HCT116 (cell line): ENCODE measurements at places on chromosomes 6 and 20.

DNA sequence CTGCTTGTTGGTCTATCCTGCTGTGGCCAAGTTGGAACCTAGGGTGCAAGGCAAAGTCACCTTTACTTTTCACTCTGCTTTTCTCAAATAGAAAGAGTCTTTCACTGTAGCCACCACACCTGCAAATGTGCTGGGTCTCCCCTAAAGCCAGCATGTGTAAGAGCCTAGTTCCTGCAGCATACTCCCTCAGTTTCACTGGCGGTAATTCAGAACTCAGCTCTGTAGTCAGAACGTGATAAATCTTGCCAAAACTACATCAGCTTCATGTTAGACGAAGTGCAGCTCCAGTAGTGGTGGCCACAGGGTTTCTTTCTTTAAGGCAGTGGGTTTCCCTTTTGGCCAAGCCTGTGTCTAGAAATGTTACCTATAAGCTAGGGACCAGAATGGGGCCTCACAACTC lies 72.0 kb upstream of the HMGCLL1 start:
- no peak for DNase-seq

DNA sequence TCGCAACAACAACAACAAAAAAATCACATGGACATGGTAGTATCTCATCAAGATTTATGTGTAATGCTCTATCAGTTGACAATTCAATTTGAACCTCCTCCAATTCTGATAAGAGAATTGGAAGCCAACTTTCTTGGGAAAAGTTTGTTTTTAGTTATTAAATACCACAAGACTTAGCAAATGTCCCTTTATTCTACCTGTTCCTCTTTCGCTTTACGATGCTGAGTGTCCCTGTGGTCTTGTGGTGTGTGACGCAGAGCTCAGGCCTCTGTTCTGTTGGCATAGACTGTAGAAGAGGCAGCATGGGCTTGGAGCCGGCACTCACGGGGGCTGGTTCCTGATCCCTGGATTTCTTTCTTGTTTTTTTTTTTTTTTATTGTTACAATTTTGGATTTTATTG lies 76.7 kb downstream of the PSMB1 start:
- DNase-seq: no peak

DNA sequence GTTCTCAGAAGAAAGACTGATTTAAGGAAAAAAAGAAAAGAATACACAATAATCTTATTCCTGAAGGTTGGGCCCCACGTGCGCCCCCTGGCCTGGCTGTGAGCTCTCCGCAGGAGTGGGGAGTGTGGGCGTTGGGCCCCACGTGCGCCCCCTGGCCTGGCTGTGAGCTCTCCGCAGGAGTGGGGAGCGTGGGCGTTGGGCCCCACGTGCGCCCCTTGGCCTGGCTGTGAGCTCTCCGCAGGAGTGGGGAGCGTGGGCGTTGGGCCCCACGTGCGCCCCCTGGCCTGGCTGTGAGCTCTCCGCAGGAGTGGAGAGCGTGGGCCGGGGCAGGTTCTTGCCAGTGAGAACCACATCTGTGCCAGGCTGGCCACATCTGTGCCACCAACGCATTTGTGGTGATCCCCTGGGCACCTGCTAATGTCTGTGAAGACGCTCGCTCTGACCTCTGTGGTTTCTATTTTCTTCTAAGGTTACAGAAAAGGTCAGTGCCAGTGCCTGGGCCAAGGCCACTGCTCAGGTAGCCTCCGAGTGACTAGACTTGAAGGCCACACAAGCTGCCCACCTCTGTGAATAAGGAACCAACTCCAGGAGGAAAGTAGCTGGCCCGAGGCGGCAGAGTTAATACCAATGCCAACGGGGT lies 41.0 kb downstream of the WDR27 start:
- no peak for DNase-seq

DNA sequence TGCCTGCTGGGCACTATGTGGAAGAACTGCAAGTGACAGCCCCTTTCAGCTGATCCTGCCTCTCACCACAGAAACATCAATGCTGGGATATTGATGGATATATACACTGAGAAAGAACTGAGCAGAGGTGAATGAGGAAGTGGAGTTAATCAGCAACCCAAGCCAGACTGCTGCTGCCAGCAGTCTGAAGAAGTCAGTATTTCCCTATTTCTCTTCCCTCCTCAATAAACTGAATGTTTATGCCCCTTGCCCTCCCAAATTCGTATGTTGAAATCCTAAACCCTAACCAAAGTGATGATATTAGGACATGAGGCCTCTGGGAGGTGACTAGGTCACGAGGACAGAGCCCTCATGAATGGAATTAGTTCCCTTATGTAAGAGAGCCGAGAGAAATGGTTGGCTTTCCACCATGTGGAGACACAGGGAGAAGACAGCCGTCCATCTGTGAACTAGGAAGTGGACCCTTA lies 76.3 kb downstream of the CDK19 start:
- DNase-seq: no peak

GRCh38 chr20:22949331-22950109 lies 85.6 kb upstream of the SSTR4 start:
- no peak for DNase-seq

GRCh38 chr20:16003310-16003709 lies 569.9 kb downstream of the KIF16B start:
- no peak for DNase-seq

GRCh38 chr20:32521780-32522525 lies 63.2 kb downstream of the NOL4L start:
- DNase-seq: peak; percentile 15

- DNase-seq: no peak
Measured at GRCh38 chr6:144912474-144912873, 627.3 kb downstream of the UTRN start.

- peak; percentile 84 for DNase-seq
Measured at GRCh38 chr6:32255199-32256153, 31.6 kb upstream of the NOTCH4 start.

DNA sequence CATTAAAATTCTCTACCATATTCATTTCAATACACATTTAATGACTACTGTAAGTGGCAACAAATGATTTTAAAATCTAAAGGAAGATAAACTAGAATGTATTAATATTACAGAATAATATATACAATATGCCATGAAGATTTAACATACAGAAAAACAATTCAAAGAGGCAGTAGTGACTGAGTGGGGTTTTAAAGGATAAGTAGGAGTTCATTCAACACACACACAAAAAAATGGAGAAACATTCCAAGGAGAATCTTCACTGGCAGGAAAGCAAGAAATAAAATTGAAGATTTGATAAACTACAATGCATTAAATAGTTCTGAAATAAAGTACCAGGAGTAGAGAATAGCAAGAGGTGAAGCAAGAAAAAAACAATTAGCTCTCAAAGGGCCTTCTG lies 215.1 kb downstream of the IBTK start:
- DNase-seq: no peak

DNA sequence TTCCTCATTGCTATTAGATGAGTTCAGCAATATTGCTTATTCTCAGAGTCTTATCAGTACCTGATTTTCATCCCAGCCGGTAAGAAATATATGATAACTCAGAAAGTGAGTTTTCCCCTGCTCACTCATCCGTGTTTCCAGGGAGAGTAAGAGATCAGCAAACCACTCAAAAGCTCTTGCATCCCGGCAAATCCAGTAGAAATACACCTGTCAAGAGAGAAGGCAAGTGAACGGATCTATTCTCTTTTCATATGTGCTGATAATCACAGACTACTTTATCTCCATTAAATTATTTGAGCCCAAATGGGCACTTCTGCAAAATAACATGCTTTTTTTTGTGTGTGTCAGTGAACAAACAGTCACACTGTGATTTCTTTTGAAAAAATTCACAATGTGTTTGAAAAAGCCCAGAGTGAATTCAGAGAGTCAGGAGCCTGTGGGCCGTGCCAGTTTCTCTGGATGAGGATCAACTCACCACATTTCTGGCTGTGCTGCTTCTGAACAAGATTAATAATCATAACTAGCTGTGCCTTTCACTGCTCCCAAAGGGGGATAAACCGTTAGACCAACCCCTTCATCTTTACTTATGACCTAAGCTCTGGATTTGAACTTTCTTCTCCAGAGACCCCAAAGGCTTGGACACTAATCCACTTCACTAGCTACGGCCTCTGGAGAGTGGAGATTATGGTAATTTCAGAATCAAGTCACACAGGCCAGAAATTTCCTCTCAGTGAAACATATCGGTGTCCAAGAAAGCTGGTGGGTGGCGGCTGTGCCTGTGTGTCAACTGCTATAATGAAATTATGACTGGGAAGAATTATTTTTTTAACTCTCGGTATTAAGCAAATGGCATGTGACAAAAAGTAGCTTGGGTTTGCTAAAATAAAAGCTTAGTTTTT lies 44.2 kb downstream of the NOX3 start:
- no peak for DNase-seq

DNA sequence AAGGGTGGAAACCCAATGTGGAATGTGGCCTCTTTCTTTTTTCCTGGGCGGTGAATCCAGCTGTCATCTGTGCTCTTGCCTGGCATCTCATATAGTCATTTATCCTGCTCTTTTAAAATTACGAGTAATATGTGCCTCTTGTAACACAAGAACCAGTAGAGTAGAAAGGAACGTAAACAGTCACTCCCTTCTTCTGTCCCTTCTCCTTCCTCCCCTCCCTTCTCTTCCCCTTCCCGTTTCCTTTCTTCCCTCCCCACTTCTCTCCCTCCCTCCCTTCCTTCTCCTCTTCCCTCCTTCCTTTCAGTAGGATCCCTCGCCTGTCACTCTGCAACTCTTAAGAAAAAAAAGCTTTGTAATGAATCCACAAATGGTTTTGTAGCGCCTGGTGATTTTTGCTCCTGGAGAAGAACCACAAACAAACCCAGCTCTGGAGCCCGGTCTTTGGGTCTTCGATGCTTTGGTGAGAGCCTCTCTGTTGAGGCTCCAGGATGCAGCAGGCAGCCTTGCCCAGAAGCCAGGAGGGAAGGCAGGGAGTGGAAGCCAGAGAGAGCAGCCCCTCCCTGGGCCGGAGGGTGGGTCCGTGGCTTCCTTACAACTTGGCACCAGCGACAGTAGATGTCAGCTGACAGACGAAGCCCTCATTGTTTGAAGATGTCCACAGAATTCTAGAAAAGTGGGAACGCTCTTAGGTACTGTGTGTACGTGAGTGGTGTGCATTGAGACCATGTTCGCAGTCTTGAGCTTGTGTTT lies 15.0 kb downstream of the DUSP22 start:
- DNase-seq: no peak

- DNase-seq: no peak
Measured at GRCh38 chr20:60765821-60766403, 486.1 kb upstream of the CDH4 start.
